Fibroblast of skin of left biceps (primary cell): ENCODE measurements at places on chromosomes 13 and 19.

- no peak for DNase-seq
These were observed 4.8 kb downstream of the TSKS start for GRCh38 chr19:49758292-49758691.

DNA sequence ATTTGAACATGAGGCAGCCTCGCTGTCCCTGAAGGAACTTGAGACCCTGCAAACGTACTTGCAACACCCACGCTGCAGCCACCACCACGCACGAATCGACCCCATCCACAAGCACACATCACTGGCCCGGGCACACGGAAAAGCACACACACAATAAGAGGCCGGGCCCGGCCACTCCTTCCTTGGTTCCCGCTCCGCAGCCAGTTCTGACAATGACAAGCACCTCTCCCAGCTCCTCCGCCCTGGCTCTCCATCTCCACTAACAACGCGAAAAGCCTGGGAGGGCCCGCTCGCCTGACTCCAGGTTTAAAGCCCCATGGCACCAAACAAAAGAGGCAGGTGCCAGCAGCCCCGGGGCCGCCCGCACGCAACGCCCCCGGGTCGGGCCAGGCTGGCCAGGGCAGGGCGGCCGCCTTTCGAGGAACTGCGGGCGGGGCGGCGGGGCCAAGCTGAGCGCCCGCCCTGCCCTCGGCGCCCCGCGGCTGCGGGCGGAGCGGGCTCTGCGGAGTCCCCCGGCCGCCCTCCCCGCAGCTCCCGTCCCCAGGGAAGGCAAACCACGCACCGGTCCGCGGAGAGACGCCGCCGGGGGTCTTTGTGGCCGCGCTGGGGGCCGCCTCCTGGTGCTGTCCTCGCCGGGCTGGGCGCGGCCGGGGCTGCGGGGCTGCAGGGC lies 495 bp downstream of the DCLK1 start:
- DNase-seq: no peak

- DNase-seq: no peak
These were observed 140.4 kb downstream of the COL4A1 start for GRCh38 chr13:110166598-110166997.

GRCh38 chr19:48283908-48284307 lies 14.0 kb downstream of the ZNF114 start:
- peak; percentile 69 for DNase-seq

DNA sequence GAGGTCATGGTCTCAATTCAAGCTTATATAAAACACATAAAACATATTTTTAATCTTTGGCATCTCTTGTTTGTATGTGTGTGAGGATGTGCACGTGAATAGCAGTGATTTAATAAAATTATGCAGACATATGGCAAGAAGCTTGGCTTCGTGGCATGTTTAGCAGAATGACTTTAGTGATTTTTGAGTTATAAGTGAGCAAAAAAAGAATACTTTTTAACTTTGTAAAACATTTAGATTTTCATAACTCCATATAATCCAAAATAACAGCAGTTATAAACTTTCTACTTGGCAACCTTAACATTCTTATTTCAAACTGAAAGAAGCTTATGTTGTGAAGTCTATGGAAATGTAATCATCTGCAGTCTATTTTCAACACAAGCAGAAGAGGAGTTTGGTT lies 120.6 kb downstream of the SLITRK1 start:
- DNase-seq: no peak

DNA sequence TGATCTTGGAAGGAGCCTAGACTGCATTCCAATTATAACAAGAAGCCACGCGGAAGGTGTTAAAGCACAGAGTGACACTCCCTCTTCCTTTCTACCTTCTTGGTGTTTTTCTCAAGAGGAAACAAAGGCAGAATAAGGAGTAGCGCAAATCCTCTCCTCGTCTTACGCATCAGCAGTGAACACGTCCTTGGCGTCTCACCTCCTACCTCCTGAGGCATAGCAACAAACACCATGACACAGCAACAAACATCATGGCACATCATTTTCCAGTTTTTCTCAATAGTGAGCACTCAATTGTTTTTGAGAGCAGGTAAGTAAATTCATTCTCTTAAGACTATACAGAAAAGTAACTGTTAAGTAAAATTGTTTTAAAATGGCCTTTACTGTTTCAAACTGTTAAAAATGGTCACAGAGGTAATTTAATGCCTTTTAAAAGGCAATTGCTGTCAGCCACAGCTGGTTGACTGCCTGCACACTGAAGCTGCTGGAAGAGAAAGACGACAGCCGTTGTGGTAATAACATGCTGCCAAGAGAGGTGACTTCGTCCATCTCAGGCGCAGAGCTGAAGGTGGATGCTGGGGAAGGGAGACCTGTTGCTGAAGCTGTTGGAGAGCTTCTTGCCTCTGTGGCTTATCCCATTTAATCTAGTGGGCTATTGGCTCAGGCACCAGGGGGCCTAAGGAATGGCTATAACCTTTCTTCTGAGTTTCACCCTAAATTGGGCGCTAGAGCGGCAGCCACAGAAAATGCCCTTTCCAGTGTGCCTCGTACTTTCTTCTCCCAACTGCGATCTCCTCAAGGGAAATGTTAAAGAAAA lies 703.7 kb downstream of the UQCRFS1 start:
- no peak for DNase-seq

GRCh38 chr13:45847554-45848224 lies 3.9 kb downstream of the SIAH3 start:
- DNase-seq: no peak

GRCh38 chr13:98837896-98838295 lies 85.4 kb upstream of the SLC15A1 start:
- DNase-seq: no peak

- DNase-seq: no peak
These were observed 489.2 kb upstream of the ARGLU1 start for GRCh38 chr13:107057028-107057631.

DNA sequence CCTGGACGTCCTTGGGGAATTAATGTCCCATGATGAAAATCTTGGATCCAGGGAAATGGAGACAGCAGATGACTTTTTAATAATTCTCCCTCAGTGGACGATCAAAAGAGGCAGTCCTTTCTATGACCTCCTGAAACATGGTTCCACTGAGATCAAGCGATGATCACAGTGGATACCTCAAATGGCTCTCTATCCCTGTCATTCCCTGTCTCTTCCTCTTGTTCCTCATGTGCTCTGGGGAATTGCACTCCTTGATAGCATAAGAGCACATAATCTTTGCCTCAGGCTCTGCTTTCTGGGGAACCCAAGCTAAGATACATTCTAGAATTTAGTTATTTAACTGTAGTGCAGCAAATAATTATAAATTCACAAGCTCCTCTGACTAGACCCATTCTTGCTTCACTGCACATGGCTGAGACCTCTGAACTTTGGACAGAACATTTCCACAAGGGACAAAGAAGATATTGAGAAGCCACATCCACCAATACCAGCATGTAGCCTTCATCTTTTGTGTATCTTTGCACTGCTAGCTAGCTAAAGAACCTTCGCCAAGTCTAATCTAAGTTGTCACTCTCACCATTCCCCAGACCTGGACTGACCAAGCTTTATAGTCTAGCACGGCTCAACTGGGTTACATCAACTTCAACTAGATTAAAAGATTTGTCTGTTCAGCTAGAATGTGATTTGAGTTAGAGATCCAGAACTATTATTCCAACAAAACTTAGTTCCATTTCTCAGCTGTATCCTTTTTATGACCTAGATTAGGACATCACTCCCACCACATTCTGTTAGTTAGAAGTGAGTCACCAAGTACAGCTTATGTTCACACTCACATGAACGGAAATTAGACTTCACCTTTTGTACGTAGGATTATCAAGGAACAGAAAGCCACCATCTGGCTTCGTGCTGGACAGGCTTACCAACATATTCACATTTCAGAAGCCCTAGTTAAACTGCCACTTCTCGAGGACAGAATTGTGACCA lies 142.7 kb downstream of the SUCLA2 start:
- DNase-seq: peak; percentile 50

GRCh38 chr19:33132021-33132420 lies at the start of gene WDR88:
Gene WDR88 (plus strand): TSS chr19:33132114. CDS start chr19:33132170, 56 bp downstream.
- no peak for DNase-seq

DNA sequence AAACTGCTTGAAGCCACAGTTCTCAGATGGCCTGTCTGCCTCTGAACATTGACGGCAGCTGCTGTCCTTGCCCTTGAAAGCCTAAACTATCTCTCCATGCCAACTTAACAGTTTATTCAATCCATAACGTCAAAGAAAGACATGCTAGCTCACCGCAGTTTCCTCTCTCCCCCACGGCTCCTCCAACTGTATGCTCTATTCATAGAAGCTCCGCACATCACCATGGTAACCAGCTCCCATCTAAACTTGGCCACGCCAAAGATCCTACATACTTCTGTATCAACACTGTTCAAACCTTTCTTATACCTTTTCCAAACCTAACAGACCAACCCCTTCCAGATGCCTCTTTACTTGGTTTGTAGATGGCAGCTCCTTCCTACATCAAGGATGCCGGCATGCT lies 48.6 kb downstream of the ZNF91 start:
- DNase-seq: no peak

- no peak for DNase-seq
These were observed 1.0 kb downstream of the CLPP start for GRCh38 chr19:6362351-6362801.

DNA sequence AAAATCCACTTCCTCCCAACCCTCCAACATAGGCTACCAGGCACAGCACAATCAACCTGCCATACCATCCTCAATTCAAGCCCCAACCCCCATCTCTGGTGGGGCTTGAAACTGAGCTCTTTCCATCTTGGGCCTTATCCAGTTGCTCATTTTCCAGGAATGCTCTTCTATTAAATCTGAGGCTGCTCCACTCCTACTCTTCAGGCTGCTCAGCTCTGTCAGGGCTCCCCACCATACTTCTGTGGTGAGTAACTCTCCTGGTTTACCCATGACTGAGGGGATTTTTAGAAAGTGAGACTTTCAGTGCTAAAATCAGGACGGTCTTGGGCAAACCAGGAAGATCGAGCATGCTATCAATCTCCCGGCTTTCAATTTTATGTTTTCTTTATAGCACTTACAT lies 512.8 kb downstream of the LMO7 start:
- peak; percentile 77 for DNase-seq
